ENCODE measurements at places on chromosomes 7 and 10.

DNA sequence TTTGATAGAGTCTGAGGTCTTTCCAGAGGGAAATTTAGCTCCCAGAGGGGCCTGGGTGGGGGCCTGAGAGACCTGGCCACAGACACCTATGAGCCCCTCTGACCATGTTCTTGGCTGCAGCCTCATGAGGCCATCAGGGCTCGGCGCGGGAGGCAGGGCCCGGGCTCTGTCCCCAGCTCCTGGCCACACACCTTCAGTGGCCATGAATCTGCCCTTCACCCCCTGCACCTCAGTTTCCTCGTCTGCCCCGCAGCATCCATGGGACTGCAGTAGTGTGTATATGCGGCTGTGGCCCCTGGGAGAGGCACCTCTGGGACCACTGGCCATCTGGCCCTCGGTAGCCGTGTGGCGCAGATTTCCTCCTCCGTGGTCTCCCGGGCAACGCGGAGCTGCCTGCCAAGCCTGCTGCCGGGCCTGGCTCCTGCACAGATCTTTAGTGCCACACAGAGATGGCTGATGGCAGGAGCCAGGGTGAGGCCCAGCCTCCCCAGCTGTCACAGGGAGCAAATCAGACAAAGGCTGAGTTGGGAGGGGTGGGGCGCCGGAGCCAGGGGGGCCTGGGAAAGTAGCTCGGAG is 23.6 kb upstream of the ADCYAP1R1 start:
- DNase-seq, result no peak

GRCh38 chr10:27470885-27471284 is 33.2 kb upstream of the RAB18 start:
- no peak for DNase-seq

DNA sequence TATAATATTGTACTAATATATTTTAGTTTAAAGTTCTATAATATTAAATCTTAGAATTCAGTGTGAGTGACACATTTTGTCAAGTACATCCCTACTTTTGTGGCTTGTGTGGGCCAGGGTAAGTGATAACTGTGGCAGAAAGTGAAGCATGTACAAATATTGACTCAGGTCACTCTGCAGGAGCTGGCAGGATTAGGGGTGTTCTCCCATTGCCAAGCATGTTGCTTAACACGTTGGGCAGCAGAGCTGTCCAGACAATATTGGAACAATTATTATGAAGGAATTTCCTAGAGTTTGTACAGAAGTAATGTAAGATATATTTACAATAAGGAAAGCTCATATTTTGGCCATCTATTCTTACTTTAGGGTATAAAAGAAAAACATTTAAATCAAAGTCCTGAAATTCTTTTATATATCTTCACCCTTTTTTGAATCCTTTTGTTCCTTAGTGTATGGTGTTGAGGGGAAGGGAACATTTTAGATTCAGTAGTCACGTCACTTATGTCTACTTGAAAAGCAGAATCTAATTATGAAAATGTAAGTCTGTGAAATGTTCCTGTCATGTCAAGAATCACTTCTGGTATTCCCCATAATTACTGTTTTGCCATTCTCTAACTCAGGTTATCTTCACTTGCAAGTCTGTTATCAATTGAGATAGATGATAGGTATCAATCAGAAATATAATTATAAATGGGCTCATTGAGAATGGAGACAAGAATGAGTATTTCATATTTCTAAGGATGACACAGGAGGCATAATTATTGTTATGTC is 4.0 kb downstream of the HDAC9 start:
- DNase-seq, result no peak

- DNase-seq, result no peak
These were observed 211.5 kb downstream of the CREB5 start for GRCh38 chr7:28623863-28624262.

DNA sequence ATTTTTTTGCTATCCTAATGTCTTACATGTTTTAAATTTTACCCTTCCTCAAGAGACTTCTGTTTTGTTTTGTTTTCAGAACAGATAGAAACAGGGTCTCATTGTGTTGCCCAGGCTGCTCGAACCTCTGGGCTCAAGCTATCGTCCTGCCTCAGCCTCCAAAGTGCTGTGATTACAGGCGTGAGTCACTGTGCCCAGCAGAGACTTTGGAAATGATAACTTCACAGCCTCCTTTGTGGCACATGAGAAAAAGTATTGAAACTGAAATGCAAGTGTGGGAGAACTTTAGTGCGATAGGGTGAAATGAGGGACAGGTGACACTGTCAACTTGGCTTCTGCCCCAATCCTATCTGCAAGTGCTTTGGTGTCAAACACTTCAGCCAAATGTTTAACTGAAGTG is 21.6 kb downstream of the IRF5 start:
- DNase-seq, result no peak

- no peak for DNase-seq
These were observed 10.9 kb upstream of the SP8 start for GRCh38 chr7:20797462-20798080.

- DNase-seq, result no peak
These were observed 116.2 kb downstream of the LSMEM1 start for GRCh38 chr7:112596981-112597380.

DNA sequence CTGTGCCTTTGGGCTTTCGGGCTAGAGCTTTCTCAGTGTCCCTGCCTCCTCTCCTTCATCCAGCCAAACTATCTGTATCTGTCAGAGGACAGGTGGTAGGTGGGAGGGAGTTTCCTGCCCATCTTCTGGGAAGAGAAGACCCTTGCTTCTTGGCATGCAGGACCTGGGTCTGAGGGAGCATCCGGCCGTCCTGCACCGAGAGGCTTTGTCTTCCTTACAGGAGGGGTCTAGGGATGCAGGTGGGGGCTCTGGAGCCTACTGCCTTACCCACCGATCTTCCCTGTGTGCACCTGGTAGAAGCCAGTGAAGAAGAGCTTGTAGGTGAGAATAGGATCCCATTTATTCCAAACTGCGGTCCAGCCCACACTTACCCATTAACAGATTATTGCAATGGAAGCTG is 5.8 kb upstream of the KLF6 start:
- no peak for DNase-seq

DNA sequence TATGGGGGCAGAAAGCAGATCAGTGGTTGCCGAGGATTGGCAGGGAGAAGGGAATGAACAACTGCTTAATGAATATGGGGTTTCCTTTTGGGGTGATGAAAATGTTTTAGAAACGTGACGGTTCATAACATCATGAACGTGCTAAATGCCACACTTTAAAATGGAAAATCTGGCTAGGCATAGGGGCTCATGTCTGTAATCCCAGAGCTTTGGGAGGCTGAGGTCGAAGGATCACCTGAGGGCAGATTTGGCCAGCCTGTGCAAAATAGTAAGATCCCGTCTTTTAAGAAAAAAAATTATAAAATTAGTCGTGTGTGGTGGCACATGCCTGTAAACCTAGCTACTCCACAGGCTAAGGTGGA is 3.1 kb downstream of the FAM3C start:
- no peak for DNase-seq

DNA sequence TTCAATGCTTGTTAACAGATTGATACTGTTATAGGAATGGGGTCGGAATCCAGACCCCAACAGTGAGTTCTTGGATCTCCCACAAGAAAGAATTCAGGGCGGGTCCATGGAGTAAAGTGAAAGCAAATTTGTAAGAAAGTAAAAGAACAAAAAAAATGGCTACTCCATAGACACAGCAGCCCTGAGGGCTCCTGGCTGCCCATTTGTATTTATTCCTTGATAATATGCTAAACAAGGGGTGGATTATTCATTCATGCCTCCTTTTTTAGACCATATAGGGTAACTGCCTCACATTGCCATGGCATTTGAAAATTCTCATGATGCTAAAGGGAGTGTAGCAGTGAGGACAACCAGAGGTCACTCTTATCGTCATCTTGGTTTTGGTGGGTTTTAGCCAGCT is 717.2 kb upstream of the KCND2 start:
- DNase-seq, result no peak

GRCh38 chr7:31518766-31519165 is 4.9 kb downstream of the ITPRID1 start:
- no peak for DNase-seq

GRCh38 chr7:132654150-132654549 is 77.9 kb upstream of the PLXNA4 start:
- no peak for DNase-seq

- no peak for DNase-seq
These were observed 15.5 kb downstream of the CYTH3 start for GRCh38 chr7:6256677-6257535.

DNA sequence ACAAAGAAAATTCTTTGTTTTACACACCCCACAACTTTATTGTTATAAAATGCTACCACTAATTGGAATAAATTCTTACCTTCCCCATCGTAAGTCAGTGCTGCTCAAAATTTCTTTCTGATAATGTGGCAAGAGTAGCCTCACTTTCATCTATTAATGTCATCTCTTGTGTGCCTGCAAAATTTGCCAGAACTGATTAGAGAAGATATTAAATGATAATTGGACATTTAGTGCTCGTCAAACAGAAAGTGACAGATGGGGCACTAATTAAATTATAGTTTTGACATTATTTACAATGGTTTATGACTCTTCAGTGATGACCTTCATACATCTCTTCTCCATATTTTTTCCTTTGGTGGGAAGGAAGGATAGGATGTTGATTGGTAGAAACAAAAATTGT is 690.9 kb downstream of the NXPH1 start:
- no peak for DNase-seq

DNA sequence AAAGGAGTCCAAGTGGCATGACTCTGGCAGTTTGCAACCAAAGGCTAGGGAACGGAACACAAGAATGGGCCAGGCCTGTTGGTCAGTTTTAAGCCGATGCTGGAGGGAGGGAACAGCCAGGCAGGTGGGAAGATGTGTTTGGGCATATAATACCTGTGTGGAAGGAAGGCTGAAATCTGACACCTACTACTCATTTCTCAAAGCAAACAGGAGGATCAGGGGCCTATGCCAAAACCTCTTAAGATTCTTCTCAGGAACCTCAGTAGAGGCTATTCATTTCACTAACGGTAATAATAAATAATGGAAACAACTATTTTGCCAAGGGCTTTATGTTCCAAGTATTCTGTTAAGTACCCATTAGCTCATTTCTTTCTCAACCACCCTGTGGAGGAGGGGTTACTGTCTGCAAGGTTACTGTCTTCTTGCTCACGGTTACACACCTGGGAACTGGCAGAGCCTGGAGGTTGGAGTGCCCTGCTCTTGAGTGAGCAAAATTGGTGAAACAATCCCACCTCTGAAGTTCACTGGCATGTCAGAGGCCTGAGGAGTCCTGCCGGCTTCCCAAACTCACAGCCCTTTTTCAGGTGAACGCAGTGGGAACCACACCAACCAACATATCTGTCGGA is 35.5 kb downstream of the GOT1 start:
- DNase-seq, result no peak

DNA sequence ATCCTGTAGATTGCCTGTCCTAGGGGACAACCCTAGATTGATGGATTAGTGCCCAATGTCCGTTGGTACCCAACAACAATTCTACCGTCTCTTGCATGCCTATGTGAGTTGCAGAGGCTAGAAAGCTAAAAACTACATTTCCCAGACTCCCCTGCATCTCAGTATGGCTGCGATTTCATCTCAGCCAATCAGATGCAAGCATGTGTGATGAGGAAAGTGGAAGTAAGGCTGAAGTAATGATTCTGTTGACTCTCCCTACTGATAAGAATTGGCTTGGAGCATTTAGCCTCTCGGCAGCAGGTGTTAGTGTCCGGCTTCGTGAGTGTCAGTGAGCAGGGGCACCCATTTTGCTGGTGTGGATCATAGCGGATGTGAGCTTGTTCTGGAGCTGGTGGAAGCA is 171.9 kb downstream of the FGFR2 start:
- no peak for DNase-seq

DNA sequence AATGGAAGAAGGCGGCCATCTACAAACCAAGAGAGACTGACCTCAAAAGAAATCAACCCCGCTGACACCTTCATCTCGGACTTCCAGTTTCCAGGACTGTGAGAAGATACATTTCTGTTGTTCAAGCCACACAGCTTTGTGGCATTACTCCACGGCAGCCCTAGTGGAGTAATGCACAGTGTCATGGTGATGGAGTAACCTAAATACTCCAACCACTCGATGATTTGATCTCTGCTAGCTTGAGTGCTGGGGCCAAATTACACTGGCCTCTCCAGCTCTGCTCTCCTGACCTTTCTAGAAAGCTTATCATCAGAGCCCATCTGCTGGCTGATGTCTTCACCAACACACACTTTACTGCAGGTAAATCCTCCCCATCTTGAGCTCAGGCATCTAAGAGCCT is 52.2 kb downstream of the GALNT17 start:
- DNase-seq, result no peak

DNA sequence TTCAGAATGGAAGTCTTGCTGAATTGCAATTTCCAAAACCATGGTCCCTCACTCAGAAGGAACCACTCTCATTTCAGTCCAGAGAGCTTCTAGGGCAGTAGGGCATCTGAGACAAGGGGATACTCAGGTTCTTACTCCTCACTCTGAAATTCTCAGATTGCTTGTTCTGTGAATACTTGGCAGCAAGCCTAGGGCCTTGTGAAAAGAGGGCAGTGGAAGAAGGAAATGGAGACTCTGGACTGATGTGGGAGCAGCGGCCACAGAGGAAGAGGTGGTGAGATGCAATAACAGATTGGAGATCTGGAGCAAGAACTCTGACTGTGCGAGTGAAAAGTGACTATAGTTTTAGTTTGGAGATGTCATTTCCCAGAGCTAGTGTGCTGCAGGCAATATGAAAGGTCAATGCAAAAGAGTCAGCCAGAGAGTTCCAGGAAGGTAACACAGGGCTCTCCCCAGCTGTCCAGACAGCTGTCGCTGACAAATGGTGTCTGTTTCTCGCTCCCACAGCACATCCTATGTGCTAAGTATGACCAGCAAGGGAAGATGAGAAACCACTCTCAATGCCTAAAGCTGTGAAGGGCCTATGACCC is 291.6 kb upstream of the KIAA1217 start:
- DNase-seq, result no peak

DNA sequence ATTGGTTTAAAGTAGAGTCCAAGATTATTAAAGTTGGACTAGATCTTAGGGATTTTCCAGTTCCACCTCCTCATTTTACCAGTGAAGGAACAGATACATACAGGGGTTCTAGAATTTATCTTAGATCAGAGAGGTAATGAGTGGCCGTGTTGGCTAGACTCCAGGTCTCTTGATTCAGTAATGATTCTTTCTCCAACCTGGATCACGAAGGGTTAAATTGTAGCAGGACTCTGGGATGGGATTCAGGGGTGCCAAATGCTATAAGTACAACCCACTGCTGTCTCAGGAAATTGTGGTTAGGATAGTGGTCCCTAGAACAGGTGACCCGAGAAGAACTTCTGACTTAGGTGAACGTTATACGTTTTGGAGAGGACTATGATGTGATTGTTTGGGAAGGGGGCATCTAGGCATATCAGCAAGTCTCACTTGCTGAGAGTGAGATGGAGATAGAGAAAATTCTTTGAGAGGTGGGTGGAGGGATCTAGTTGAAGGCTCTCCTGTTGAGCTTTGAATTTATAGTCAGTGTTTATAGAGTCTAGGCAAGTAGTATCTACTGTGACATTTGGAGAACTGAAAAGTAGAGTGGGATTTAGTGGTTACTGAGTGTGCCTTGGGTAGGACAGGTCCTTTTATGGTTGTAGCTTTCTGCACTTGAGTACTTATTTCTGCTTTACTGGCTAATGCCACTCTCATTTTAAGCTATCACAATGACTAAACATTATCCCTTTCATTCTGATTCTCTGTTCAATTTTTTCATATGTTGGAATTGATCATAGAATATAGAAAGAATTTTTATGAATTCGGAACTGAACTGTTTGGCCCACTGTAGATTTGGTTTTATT is 58.3 kb downstream of the ST7 start:
- no peak for DNase-seq

GRCh38 chr7:26022982-26023381 is 129.0 kb upstream of the NFE2L3 start:
- DNase-seq, result no peak
